Esophagus muscularis mucosa (tissue), 4 donors: ENCODE measurements at places on chromosomes 5 and 9. TPM values are rescaled to one million over a fixed set of nuclear protein-coding genes. Genes with fewer than 3 reads are reported as not detected.
A peak's percentile ranks its signal among the peaks of the same experiment; 100 is the strongest.

DNA sequence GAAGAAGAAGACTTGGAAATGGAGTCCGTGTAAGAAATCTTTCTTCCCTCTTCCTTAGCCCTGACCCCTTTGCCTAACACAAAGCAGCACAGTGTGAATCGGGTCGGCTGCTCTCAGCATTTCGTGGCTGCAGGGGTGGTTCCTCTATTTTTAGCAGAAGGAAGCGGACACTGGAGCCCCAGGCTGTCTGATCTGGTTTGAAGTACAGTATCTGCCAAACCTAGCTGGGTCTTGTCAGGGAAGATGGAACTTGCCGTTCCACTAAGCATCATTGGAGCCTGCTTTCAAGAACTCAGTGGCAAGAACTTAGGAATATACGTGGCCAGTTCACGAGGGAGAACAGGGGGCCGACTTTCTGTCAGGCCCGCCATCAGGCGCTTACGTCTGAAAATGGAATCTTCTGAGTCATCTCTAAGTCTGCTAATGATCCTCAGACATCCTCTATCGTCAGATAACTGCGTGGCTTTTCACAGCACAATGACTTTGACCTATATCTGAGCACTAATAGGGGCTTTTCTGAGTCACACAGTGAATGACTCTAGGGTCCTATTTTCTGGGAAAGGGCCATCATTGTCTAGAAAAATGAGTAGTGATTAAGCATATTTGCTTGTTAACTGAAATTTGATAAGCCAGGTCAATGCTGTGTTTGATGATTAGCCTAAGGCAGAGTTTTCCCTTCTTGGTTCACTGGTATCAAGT is 43.3 kb upstream of the NCS1 start:
- DNase-seq = peak; percentile 93

DNA sequence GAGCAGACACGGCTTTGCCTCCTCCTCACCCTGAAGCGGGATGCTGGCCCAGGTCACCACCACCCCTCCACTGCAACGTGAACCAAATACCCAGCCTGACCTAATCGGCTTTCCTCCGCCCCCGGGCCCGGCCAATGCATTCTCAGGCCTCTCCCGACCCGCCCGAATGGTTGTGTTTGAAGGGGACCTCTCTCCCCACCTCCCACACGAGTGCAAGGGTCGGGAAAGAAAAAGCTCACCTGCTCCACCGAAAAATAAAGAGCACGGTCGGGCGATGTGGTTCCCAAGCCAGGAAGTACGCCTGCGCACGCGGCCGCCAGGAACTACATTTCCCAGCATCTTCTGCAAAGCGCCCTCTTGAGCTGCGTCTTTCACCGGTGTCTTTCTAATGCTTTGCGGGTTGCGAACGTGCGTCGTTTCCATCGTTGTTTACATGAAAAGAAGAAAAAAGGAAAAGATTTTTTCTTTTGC is at the start of gene ZNF883:
ZNF883 (minus strand) TSS at position 282 of the 471 bp plus-strand sequence.
- DNase-seq = no peak

DNA sequence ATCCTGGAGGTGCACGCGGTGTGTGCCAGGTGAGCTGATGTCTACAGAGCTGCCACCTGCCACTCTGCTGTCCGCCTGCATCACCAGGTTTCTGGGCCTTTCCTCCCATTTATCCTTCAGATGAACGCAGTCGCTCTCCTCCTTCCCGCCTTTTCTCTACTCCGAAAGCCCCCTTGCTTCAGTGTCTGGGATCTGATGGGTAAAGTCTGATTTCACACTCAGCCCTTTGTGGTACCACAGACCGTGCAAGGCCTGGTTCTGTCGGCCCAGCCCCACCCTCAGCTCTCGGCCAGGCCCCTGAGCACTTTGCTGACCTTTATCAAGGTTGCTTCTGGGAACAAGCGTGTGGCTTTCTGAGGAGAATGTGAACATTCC is 32.5 kb downstream of the GLT6D1 start:
- DNase-seq = peak; percentile 87

DNA sequence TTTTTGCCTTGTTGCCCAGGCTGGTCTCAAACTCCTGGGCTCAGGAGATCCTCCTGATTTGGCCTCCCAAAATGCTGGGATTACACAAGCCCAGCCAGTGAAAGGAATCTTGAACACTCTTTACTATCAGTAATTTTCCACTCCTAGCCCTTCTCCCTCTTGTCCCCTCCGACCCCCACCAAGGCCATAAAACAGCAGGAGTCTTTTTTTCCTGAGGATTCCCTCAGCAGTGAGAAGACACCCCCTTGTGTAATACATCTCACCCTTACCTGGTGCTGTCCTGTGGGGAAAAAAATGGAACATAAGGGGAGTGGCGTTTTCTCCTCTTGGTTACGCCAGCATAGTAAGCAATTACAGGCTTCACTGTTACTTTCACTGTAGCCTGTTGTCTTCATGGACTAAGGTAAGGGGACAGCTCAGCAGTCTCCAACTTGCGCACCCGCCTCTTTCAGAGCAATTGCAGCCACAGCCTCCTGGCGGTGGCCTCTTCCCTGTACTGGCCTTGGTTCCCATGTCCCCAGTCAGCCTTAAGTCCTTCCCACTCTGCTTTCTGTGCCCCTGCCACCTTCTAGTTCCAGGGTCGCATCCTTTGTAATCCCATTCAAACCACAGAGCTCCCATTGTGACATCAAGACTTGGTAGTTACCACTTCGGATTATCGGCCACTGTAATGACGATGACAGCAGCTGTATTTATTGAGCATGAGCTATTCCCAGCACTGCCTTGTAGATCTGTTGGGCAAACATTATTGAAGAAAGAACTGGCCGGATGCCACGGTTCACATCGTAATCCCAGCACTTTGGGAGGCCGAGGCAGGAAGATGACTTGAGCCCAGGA is 10.0 kb downstream of the NAIF1 start:
- no peak for DNase-seq

GRCh38 chr9:124595743-124596142 is 88.5 kb upstream of the NR5A1 start:
- no peak for DNase-seq

GRCh38 chr5:8580298-8580697 is 711.4 kb downstream of the MTRR start:
- DNase-seq = no peak

DNA sequence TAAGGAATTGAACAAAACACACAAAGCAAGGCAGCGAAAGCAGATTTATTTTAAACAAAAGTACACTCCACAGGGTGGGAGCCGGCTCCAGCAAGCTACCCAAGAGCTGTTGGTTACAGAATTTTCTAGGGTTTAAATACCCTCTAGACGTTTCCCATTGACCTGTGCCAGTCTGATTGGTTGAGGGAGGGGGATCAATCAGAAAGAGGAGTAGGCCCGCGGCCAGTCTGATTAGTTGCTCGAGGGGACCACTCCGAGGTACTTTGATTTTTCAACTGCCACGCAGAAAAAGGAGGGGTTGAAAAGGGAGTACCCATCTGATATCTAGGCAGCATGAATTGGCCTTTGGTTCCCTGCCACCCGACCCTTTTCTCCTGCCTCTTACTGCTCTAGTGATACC is 998 bp downstream of the SRP19 start:
- DNase-seq = no peak

- no peak for DNase-seq
Observed at GRCh38 chr5:155068616-155069100, 55.1 kb downstream of the KIF4B start.

GRCh38 chr5:168917947-168918600 is 338.9 kb upstream of the PANK3 start:
- DNase-seq = no peak

DNA sequence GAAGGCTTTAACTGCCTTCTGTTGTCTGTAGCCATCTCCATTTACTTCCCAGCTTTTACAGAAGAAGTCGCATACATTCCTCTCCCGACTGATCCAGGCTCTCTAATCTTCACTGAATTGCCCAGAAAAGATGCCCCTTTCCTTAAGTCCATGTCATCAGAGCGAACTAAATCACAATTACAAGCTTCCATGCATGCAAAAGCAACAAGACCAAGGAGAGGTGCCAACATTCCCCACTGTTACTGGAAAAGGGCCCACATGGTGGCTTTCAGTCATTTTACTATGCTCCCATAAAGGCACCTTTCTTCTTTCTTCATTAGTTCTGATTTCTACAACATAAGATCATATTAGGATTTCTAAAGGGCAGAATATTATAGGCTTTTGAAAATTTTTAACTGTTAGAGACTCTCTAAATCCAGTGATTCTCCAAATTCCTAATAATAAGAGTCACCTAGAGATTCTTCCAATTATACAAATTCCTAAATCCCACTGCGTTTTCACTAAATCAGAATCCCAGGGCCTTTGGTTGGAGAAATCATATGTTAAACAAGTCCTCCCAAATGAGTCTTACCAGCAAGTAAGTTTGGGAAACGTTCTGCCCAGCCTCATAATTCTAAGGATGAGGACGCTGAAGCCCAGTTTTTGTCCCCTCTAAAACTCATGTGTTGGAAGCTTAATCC is 17.0 kb upstream of the ZFR start:
- no peak for DNase-seq

GRCh38 chr5:149024943-149025342 is 37.9 kb downstream of the SH3TC2 start:
- no peak for DNase-seq

DNA sequence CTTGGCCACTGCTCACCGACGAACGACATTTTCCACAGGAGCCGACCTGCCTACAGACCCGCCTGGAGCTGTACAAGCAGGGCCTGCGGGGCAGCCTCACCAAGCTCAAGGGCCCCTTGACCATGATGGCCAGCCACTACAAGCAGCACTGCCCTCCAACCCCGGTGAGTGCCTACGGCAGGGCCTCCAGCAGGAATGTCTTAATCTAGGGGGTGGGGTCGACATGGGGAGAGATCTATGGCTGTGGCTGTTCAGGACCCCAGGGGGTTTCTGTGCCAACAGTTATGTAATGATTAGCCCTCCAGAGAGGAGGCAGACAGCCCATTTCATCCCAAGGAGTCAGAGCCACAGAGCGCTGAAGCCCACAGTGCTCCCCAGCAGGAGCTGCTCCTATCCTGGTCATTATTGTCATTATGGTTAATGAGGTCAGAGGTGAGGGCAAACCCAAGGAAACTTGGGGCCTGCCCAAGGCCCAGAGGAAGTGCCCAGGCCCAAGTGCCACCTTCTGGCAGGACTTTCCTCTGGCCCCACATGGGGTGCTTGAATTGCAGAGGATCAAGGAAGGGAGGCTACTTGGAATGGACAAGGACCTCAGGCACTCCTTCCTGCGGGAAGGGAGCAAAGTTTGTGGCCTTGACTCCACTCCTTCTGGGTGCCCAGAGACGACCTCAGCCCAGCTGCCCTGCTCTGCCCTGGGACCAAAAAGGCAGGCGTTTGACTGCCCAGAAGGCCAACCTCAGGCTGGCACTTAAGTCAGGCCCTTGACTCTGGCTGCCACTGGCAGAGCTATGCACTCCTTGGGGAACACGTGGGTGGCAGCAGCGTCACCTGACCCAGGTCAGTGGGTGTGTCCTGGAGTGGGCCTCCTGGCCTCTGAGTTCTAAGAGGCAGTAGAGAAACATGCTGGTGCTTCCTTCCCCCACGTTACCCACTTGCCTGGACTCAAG is 1.5 kb downstream of the CSF2 start:
- DNase-seq = no peak

DNA sequence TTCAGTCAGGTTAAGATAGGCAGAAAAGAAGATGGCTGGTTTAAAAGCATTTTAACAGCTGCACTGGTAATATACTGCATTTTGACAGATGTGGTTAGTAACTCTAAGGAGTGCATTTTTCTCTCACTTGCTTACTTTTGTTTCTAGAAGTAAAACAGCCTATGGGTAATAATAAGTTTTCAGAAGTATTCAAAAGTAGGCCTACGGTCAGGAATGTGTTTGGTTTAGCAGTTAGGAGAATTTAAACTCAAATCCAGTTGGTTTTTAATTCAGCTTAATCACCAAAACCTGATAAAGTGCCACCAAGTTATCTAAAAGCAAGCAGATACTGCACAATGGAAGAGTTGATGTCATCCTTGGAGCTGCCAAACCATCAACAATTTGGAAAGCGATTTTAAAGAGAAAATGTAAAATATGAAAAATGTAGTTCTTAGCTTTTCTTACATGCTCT is 160.3 kb downstream of the ARSB start:
- no peak for DNase-seq

- DNase-seq = no peak
Observed at GRCh38 chr5:37665889-37666288, 174.0 kb downstream of the GDNF start.

GRCh38 chr5:12277504-12278192 is 373.4 kb upstream of the CTNND2 start:
- DNase-seq = no peak

DNA sequence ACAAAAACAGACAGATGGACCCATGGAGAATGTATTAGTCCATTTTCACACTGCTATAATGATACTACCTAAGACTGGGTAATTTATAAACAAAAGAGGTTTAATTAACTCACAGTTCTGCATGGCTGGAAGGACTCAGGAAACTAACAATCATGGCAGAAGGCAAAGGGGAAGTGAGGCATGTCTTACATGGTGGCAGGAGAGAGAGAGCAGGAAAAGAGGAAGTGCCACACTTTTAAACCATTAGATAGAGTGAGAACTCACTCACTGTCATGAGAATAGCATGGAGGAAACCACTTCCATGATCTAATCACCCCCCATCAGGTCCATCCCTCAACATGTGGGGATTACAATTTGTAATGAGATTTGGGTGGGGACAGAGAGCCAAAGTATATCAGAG is 808.9 kb downstream of the CDH12 start:
- DNase-seq = no peak

DNA sequence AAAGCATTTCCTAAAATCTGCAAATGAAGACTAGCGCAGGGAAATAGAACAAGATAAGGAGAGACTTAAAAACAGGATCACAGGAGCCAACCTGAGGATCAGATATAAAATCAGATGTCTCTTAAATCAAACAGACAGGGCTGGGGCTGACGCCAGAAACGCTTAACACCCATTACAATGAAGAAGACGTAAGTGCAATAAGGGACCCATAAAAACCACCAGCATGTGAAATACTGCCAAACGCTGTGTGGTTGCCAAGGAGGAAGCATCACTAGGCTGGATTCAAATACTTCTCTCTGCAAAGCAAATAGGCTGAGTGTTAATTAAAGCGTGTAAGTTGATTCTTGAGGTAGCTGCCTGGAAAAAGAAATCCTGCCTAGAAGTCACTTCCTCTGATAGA is 74.4 kb upstream of the ATP10B start:
- no peak for DNase-seq

CD72 gene
- total RNA-seq = 1.4 TPM

LIFR gene
- total RNA-seq = 102 TPM

OTP gene
- total RNA-seq = not detected

ISCA1 gene
- 37.0 TPM for total RNA-seq

OR13C3 gene
- not detected for total RNA-seq

DMRT2 gene
- total RNA-seq = 0.33 TPM

NR2F1-AS1 gene
- 22.8 TPM for total RNA-seq

WDR41 gene
- total RNA-seq = 27.5 TPM

PCDHGA11 gene
- total RNA-seq = 5.1 TPM

BASP1 gene
- 19.7 TPM for total RNA-seq
